CD8-positive, alpha-beta memory T cell (primary cell): ENCODE measurements at places on chromosomes 4 and X. TPM values are rescaled to one million over a fixed set of nuclear protein-coding genes. Genes with fewer than 3 reads are reported as not detected.

DNA sequence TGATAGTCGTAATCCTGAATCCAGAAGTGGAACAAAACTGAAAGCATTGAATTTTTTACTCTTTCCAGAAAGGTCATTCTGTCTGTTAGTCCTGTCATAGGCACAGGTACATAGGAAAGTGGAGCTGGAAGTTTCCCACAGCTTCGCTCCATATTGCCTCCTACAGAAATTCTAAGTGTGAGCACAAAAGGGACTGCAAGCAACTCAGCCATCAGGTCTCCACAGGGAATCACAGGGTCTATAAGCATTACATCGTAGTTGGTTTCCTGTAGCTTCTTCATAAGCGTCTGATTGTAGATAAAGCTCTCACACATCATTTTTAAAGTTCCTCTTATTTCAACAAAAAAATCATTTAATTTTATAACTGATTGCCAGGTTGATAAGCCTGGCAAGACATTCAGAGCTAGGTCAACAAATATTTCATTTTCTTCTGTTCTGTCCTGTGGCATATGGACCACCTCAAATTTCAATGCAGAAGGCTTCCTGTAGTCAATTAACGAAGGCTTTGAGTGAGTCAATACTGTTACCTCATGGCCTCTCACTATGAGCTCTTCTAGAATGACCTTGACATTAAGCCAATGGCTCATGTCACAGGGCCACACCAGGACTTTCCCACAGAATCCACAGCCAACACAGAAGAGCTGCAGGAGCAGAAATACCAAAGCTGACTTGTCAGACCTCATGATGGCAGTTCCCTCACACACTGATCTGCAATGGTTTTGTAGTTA, at the start of gene UGT2A3:
TSS of gene UGT2A3 (minus strand) at position 727 of the 728 bp plus-strand sequence. CDS start at position 683, 44 bp downstream.
- H3K4me1 ChIP-seq = no peaks in the 10 kb centered on the region
- H3K4me3 ChIP-seq = no peak within 1 kb of the TSS

GRCh38 chrX:3712870-3713224, 602 bp downstream of the PRKX start:
- peak overlapping the region; percentile 75 for H3K4me3 ChIP-seq
- DNase-seq = no peak
- no peaks in the 10 kb centered on the region for H3K36me3 ChIP-seq
- H3K27me3 ChIP-seq = no peaks in the 10 kb centered on the region
- peaks cover 17% of the 10 kb centered on the region for H3K4me1 ChIP-seq

FAM47A gene
- not detected for total RNA-seq

- DNase-seq = no peak
- no peaks in the 10 kb centered on the region for H3K27me3 ChIP-seq
- H3K4me1 ChIP-seq = no peaks in the 10 kb centered on the region
- H3K27ac ChIP-seq = no peak overlapping the region
- no peak overlapping the region for H3K4me3 ChIP-seq
These were observed 179.3 kb upstream of the STS start for GRCh38 chrX:6968231-6968630.

- no peak overlapping the region for H3K27ac ChIP-seq
- no peak for DNase-seq
- H3K27me3 ChIP-seq = no peaks in the 10 kb centered on the region
- H3K36me3 ChIP-seq = no peaks in the 10 kb centered on the region
- H3K4me3 ChIP-seq = peak overlapping the region; percentile 80
- H3K4me1 ChIP-seq = peaks cover 8% of the 10 kb centered on the region
These were observed 60.6 kb downstream of the GSPT2 start for GRCh38 chrX:51803833-51804232.

DNA sequence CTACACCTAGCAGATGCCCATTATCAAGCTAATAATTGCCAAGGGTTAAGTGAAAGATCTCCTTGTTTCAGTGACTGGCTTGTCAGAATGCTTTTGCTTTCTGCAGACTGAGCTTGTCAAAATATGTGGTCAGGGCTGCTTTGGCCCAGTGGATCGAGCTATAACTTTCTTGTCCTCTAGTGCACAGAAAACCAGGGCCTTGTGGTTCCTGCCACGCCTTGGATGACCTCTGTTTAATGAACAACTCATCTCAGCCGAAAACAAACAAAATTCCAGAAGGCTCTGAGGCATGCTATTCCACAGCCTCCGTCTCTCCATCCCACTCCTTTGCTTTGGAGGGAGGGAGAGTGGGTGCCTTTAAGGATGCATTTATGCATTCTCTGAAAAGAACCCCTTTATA, 11.3 kb downstream of the EVC start:
- no peak overlapping the region for H3K4me3 ChIP-seq
- DNase-seq = no peak
- no peaks in the 10 kb centered on the region for H3K4me1 ChIP-seq
- no peak overlapping the region for H3K27ac ChIP-seq
- H3K27me3 ChIP-seq = no peaks in the 10 kb centered on the region

DNA sequence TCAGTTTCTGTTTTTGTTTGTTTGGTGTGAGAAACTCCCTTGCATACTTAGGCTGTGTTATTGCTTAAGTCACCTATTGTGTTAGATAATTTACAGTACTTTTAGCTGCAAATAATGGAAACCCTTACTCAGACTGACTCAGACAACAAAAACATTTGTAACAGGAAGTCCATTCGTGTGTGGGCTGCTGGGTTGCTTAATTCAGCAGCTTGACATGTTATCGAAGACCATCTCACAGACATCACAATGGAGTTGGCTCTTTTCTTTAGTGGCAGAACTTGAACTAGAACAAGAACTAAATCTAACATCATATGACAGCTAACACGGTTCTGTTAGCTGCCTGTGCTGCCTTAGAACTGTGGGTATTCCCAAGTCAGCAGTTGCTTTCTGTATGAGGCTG, 9.9 kb upstream of the GABRE start:
- no peaks in the 10 kb centered on the region for H3K36me3 ChIP-seq
- H3K27ac ChIP-seq = no peak overlapping the region
- H3K27me3 ChIP-seq = no peaks in the 10 kb centered on the region
- no peak overlapping the region for H3K4me3 ChIP-seq

ERCC6L gene
- total RNA-seq = 9.7 TPM

AGTR2 gene
- total RNA-seq = not detected

TLR2 gene
- 0.53 TPM for total RNA-seq

SHISA3 gene
- total RNA-seq = not detected

DNA sequence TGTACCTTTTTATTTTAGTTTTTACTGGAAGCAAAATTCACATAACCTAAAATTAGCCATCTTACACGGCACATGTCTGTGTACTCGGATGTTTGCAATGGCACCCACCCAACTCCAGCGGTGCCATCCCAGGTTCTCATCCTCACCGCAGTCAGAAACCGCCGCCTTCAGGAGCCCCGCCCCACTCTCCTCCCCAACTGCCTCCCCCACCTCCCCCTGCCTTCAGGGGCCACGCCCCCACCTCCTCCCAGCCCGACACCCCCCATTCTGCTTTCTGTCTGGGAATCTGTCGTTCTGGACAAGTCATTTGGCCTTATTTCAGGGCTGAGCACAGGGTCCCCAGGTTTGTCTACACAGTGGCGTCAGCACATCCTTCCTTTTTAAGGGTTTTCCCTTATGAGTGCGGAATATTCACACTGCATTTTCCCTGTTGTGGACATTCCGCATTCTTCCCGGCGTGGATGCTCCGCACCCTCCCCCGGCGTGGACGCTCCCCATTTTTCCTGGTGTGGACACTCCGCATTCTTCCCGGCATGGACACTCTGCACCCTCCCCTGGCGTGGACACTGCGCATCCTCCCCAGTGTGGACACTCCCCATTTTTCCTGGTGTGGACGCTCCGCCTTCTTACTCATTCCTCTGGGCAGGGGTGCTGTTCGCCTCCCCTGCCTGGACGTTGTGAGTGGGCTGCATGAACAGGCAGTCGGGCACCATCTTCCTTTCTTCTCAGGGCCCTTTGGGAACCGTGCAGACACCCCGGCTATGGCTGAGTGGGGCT, 135.4 kb upstream of the NKX1-1 start:
- no peak overlapping the region for H3K27ac ChIP-seq
- peaks cover 14% of the 10 kb centered on the region for H3K4me1 ChIP-seq
- no peak for DNase-seq
- H3K27me3 ChIP-seq = no peaks in the 10 kb centered on the region
- H3K36me3 ChIP-seq = no peaks in the 10 kb centered on the region

CXorf49 gene
- not detected for total RNA-seq

ZNF718 gene
- total RNA-seq = 10.7 TPM

DNA sequence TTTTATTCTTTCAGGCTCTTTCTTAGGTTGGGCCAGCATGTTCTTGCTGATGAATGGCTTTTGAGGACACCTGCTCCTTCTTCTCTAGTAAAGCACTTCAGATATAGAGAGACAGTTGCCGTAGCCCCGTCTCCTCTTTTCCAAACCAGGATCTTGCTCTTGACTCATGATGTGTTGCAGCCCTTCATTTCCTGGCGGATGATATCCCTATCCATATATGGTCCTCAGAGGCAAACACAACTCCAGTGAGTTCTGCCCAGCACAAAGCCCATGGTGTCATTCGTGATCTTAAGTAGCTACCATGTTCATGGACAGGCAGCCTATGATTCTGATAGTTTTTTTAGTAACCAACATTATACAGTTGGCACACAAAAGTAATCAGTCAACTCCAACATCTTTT, 59.8 kb upstream of the ACSL1 start:
- no peak overlapping the region for H3K4me3 ChIP-seq
- H3K27me3 ChIP-seq = no peaks in the 10 kb centered on the region
- H3K36me3 ChIP-seq = no peaks in the 10 kb centered on the region

GRCh38 chr4:8280158-8280875, 10.8 kb downstream of the HTRA3 start:
- H3K27me3 ChIP-seq = no peaks in the 10 kb centered on the region
- no peak for DNase-seq
- no peaks in the 10 kb centered on the region for H3K36me3 ChIP-seq
- H3K27ac ChIP-seq = no peak overlapping the region
- H3K4me3 ChIP-seq = no peak overlapping the region

- no peak overlapping the region for H3K27ac ChIP-seq
- H3K4me3 ChIP-seq = no peak overlapping the region
These were observed 57.7 kb upstream of the S100G start for GRCh38 chrX:16592194-16592770.

- no peaks in the 10 kb centered on the region for H3K27me3 ChIP-seq
- DNase-seq = peak; percentile 24
- H3K36me3 ChIP-seq = no peaks in the 10 kb centered on the region
- no peak overlapping the region for H3K27ac ChIP-seq
- peak overlapping the region; percentile 27 for H3K4me3 ChIP-seq
- peaks cover 4% of the 10 kb centered on the region for H3K4me1 ChIP-seq
These were observed 23.6 kb upstream of the YTHDC1 start for GRCh38 chr4:68373513-68373912.

DNA sequence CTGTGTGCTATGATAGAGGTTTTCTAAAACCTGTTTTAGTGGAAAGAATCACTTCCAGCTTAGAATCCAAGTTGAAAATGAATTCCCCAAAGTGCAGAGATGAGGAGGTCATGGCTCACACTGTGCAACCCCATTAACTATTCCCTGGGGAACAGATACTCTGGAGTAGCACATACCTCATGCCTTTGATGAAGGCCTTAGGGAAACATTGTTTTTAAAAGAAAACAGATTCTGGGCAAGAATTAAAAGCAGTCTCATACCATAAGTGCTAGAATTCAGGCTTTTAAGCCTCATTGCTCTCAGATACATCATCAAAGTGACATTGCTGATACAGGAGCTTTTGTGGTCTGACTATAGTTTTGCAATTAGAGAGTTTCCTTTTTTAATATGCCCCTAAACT, 115.1 kb downstream of the NDST4 start:
- no peak overlapping the region for H3K4me3 ChIP-seq
- no peaks in the 10 kb centered on the region for H3K4me1 ChIP-seq
- no peaks in the 10 kb centered on the region for H3K36me3 ChIP-seq
- H3K27ac ChIP-seq = no peak overlapping the region

SYNPO2 gene
- total RNA-seq = 0.22 TPM

DNA sequence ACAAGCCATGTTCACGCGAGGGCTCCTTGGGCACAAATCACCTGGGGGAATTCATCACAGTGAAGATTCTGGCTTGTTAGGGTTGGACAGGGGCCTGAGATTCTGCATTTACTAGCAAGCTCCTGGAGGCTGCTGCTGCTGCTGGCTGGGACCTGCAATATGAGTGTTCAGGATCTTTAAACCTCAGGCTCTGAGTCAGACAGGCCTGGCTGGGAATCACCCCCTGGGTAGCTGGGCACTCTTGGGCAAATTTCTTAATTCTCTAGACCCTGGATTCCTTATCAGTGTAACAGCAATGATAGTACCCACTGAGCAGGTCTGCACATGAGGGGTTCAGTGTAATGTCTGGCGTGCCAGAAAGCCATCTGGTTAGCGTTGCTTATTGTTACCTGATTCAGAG, 101.5 kb downstream of the DHX15 start:
- no peak overlapping the region for H3K27ac ChIP-seq
- peaks cover under 1% of the 10 kb centered on the region for H3K27me3 ChIP-seq
- no peaks in the 10 kb centered on the region for H3K4me1 ChIP-seq
- no peak overlapping the region for H3K4me3 ChIP-seq

DNA sequence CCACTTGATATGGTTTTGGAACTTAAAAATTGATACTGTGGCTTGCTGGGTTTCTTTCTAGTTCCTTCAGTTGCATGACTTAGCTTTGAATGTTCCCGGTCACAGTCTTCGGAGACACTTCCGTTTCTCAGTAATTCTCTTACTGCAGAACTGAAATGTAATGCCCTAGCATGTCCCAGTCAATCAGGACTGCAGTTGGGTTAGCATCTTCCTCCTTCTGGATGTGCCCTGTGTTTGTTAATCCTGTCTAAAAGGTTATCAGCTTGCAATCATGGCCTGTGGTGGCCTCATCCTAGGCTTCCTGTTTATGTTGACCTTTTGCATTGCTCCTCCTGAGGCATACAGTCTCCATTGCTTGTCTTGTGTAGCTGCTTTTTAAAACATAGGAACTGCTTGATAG, 275.9 kb downstream of the ARHGAP10 start:
- no peaks in the 10 kb centered on the region for H3K36me3 ChIP-seq
- no peak overlapping the region for H3K27ac ChIP-seq
- no peaks in the 10 kb centered on the region for H3K4me1 ChIP-seq
- no peak for DNase-seq

DNA sequence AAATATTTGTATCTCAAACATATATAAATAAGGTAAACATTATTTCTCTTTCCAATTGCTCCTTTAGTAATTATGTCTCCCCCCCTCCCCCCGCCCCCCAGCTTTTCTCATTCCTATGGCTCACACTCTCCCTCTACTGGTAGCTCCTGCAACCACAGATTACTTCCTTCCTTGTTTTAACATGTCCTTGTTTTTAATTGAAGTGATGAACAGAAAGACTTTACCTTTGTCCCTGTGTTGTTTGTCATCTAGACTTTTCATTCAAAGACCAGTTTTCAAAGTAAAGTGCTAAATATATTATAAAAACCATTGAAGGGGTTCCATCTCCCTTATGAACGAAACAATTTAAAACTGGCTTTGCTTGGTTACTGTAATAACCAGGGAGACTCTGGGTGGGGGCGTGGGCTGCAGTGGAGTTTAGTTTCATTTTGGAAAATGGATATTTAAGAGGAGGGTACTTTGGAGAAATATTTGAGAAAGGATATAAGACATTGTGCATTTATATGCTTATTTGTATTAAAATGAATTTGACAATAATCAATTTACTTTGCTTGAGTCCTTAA, 352.9 kb downstream of the RAPGEF2 start:
- no peak overlapping the region for H3K27ac ChIP-seq
- H3K4me1 ChIP-seq = no peaks in the 10 kb centered on the region
- H3K27me3 ChIP-seq = no peaks in the 10 kb centered on the region
- DNase-seq = no peak
- H3K36me3 ChIP-seq = no peaks in the 10 kb centered on the region

PF4V1 gene
- total RNA-seq = not detected
